Activated naive CD8-positive, alpha-beta T cell treated with anti-CD3 and anti-CD28 coated beads, Interleukin-2, amount 10 ng/mL, durations not matched to agents 7 days and 5 days (primary cell): ENCODE measurements at places on chromosomes 12 and 14. TPM values are rescaled to one million over a fixed set of nuclear protein-coding genes. Genes with fewer than 3 reads are reported as not detected.
A peak's percentile ranks its signal among the peaks of the same experiment; 100 is the strongest.

PIWIL1 gene
- not detected for total RNA-seq

MFAP5 gene
- total RNA-seq, result not detected

C1QL4 gene
- total RNA-seq, result not detected

C14orf132 gene
- 1.7 TPM for total RNA-seq

TAS2R8 gene
- not detected for total RNA-seq

IL22 gene
- total RNA-seq, result not detected

IRAK3 gene
- total RNA-seq, result 0.53 TPM

PROX2 gene
- 0.69 TPM for total RNA-seq

EPYC gene
- total RNA-seq, result not detected

SLC8A3 gene
- total RNA-seq, result not detected

- no peak overlapping the region for H3K27ac ChIP-seq
- no peaks in the 10 kb centered on the region for H3K4me1 ChIP-seq
- H3K4me3 ChIP-seq, result no peak overlapping the region
- H3K36me3 ChIP-seq, result no peaks in the 10 kb centered on the region
- no peaks in the 10 kb centered on the region for H3K27me3 ChIP-seq
These were observed 452.4 kb downstream of the KCNH5 start for GRCh38 chr14:62592877-62593276.

GRCh38 chr12:116406529-116406928, 129.0 kb upstream of the MED13L start:
- no peak overlapping the region for H3K4me3 ChIP-seq
- H3K27me3 ChIP-seq, result peaks cover 3% of the 10 kb centered on the region
- no peak for DNase-seq
- peaks cover 5% of the 10 kb centered on the region for H3K4me1 ChIP-seq

DNA sequence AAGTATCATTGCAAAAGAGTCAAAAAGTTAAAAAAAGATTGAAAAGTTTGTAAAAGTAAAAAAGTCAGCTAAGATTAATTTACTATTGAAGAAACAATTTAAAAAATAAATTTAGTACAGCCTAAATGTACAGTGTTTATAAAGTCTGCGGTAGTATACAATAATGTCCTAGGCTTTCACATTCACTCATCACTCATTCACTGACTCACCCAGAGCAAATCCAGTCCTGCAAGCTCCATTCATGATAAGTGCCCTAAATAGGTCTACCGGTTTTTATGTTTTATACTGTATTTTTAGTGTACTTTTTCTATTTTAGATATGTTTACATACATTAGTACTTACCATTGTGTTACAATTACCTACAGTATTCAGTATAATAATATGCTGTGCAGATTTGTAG, 43.9 kb upstream of the ABCC9 start:
- H3K27ac ChIP-seq, result no peak overlapping the region
- H3K4me3 ChIP-seq, result no peak overlapping the region
- H3K27me3 ChIP-seq, result peaks cover 15% of the 10 kb centered on the region

GRCh38 chr14:66109426-66109825, 376.7 kb upstream of the CCDC196 start:
- H3K36me3 ChIP-seq, result no peaks in the 10 kb centered on the region
- no peak overlapping the region for H3K27ac ChIP-seq
- H3K27me3 ChIP-seq, result peaks cover 2% of the 10 kb centered on the region
- H3K4me3 ChIP-seq, result no peak overlapping the region

DNA sequence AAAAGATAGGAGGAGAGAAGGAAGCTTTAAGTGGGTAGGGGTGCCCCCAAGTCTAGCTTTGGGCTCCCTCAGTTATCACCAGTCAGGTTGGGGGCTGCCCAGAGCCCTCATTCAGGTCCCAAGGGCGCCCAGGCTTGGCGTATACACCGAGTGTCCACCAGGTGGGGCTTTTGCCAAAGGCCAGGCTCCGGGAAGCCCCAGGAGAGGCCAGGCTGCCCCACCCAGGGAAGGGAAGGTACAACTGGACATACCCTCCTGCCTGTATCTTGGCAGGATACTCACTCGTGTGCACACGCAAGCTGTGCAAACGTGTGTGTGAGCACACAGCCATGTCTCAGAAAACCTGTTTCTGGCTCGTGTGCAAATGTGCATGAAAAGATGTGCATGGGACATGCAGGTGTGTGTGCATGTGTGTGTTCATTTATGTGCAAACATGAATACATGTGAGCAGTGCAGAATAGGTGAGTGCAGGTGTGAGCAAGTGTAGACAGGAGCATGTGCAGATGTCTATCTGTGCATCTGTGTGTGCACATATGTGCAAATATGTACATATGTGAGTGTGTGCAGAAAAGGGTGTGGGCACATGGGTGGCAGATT, 103.9 kb upstream of the MYL2 start:
- no peak overlapping the region for H3K27ac ChIP-seq
- no peaks in the 10 kb centered on the region for H3K4me1 ChIP-seq
- DNase-seq, result peak; percentile 68
- H3K4me3 ChIP-seq, result no peak overlapping the region

DNA sequence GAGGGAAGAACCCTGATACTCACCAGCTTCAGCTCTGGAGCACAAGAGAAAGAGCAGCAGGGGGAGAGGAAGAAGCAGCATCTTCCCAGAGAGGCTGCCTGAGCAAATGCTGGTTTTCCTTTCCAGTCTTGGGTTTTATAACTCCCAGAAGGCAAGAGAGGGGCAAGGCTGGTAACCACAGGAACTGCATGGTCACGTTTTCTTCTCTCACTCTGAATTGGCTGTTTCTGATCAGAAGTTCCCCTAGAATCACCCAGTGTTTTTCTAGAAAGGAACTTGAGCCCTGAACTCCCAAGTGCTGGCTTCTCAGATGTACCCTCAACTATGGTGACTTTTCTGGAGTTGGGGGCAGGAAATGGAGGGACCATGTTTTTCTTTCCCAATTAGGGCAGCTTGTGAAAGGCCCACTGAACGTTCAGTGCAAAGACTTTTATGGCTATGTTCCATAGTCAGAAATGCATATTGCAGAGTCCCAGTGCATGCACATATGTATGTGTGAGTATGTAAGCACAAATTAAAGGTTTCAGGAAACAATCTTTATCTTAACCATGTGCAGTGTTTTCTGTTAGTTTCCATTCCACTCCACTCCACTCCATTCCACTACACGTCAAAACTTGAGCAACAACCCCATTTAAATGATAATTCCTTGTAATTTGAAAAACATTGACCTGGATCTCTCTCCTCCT, at the start of gene CMA1:
TSS of gene CMA1 (minus strand) at position 111 of the 686 bp plus-strand sequence. CDS start at position 81, 30 bp downstream.
- H3K36me3 ChIP-seq, result peaks cover 3% of the 10 kb centered on the region
- H3K4me1 ChIP-seq, result peaks cover 45% of the 10 kb centered on the region
- H3K27me3 ChIP-seq, result peaks cover 18% of the 10 kb centered on the region
- DNase-seq, result no peak

DNA sequence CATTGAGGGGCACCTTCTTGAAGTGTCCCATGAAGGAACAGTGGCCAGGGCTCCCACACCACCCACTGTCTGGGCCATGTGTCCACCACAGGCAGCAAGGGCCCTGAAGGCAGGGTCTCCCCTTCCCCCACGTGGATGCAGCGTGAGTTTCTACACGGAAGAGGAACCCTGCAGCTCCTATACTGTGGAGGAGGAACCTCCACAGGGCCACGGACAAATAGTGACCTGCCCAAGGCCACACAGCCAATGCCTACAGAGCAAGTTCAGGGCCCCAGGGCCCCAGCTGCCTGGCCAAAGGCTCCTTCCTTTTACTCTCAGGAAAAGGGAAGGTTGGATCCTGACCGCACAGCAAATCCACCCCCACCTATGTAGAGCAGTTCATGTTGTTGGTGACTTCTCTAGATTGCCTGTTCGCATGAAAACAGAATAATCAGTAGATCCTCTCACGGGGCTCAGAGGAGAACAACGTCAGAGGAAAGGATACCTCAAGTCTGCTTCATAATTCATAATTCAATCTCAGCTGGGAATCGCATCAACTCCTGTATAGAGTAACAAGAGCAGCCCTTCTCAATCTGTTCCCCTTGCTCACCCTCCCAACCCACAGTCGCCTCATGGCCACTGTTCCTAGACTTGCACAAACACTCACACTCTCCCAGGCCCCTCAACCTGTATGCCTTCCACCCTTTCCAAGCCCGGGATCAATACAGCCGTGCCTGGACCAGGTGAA, 11.1 kb upstream of the KRT73 start:
- H3K36me3 ChIP-seq, result no peaks in the 10 kb centered on the region
- peak overlapping the region; percentile 27 for H3K27ac ChIP-seq
- DNase-seq, result peak; percentile 26

- H3K4me3 ChIP-seq, result no peak overlapping the region
- peaks cover 62% of the 10 kb centered on the region for H3K36me3 ChIP-seq
- no peaks in the 10 kb centered on the region for H3K4me1 ChIP-seq
These were observed 57.5 kb downstream of the ARHGAP5 start for GRCh38 chr14:32134448-32135097.

DNA sequence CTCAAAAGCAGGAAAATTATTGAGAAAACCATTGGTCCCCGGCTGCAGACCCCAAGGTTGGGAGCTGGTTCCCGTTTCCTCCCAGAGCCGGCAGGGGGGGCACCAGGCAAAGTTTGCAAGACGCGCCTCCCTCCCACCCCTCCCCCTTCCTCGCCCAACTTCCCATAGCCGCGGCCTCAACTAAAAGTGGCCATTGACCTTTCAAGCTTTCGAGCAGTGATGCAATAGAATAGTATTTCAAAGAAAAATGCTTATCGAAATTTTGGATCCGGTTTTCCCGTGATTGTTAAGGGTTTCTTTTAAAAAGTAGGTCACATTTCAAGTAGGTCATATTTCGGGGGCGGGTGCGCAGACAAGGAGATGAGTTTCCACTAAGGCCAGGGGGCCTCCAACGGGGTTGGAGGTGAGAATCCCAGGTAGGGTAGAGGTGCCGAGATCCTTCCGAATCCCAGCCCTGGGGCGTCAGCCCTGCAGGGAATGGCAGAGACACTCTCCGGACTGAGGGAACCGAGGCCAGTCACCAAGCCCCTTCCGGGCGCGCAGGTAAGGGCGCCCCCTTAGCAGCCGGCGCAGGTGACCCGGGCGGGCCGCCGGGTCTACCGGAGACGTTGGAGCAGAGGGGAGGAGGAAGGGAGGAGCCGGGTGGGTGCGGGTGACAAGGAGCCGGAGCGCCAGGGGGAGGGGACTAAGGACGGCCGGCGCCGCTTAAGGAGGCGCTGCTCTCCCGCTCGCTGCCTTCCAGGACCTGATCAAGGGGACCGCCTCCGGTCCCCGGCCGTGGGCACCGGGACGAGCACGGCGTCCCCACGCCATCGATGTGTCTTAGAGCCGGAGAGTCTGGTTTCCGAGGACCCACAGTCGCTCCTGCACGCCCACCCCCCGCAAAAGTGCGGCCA, 2.6 kb upstream of the SOCS2 start:
- peaks cover 28% of the 10 kb centered on the region for H3K36me3 ChIP-seq
- peak; percentile 80 for DNase-seq
- H3K27me3 ChIP-seq, result peaks cover 7% of the 10 kb centered on the region
- H3K4me3 ChIP-seq, result peak overlapping the region; percentile 85

DNA sequence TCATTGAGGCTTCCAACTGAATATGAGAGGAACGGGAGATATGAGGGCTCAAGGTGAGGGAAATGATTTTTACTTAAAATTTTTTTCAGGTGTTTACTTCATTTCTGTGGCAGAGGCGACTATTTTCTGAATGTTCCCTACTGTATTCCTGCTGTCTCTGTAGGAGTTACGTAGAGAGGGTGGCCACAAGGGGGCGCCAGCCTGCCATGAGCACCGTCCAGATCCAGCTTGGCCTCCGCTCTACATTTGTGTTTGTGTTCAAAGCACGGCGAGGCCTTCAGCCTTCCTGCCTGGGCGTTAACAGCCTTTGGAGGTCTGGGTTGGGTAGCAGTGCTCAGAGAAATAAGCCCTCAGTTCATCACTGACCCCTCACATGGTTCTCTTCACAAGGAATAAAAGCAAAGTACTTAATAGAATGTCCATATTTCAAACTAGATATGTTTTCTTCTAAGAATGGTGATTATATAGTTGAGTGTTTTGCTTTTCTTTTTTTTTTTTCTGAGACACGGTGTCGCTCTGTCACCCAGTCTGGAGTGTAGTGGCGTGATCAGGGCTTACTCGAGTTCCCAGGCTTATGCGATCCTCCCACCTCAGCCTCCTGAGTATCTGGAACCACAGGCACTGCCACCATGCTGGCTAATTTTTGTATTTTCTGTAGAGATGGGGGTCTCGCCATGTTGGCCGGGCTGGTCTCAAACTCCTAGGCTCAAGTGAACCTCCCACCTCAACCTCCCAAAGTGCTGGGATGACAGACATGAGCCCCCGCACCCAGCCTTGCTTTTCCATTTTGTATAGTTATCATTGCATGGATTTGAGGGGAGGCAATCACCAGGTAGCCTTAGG, 22.3 kb downstream of the CKB start:
- no peaks in the 10 kb centered on the region for H3K27me3 ChIP-seq
- no peak overlapping the region for H3K4me3 ChIP-seq
- H3K27ac ChIP-seq, result no peak overlapping the region

GRCh38 chr12:116821291-116821690, 60.0 kb downstream of the HRK start:
- H3K27me3 ChIP-seq, result no peaks in the 10 kb centered on the region
- DNase-seq, result no peak
- no peak overlapping the region for H3K27ac ChIP-seq
- H3K4me3 ChIP-seq, result no peak overlapping the region

- peaks cover 9% of the 10 kb centered on the region for H3K36me3 ChIP-seq
- DNase-seq, result no peak
- no peaks in the 10 kb centered on the region for H3K27me3 ChIP-seq
- H3K4me1 ChIP-seq, result peaks cover 2% of the 10 kb centered on the region
These were observed 53.9 kb downstream of the TTLL5 start for GRCh38 chr14:75714991-75715390.

DNA sequence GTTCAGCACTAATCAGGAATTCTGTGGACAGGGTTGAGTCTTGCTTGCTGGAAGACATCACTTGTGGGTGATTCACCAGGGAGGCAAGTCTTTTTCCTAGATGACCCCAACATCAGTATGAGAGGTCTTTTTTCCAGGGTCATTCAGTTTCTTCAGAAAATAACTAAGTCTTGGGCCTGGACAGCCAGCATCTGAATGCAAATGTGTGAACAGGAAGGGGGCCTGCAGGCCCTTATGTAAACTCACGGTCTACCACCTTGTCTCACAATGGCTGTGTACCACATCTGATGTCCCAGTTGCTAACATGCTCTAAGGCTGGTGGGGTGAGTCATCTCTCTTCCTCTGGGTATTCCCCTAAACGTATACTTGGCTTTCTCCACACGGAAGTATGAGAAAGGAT, 79.2 kb downstream of the HECTD4 start:
- no peaks in the 10 kb centered on the region for H3K27me3 ChIP-seq
- H3K4me1 ChIP-seq, result peaks cover 9% of the 10 kb centered on the region
- DNase-seq, result no peak

DNA sequence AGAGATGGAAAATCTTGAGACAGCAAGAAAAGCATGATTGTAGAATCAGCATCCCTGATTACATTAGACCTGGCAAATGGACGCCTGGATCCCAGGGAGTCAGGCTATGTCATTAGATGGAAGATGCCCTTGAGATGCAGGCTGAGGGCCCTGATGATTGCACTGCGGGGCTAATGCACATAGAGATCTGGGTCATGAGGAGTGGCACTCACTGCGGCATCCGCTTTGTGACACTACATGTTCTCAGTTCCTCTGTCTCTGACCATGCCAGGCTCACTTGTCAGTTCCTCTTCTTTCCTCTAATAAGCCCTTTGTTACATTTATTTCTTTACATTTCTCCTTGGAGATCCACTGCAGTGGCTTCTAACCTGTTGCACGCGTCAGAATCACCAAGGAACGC, 70.1 kb upstream of the GPATCH2L start:
- H3K27ac ChIP-seq, result no peak overlapping the region
- no peak overlapping the region for H3K4me3 ChIP-seq
- H3K27me3 ChIP-seq, result no peaks in the 10 kb centered on the region
- no peaks in the 10 kb centered on the region for H3K36me3 ChIP-seq
